Activated T-helper 1 cell treated with anti-CD3 and anti-CD28 coated beads, Interleukin-12 subunit alpha, Interleukin-12 subunit beta, Interleukin-2, Interleukin-4 antibody, amounts not matched to agents 30 ng/mL and 10 ng/mL and 1 ng/mL, durations not matched to agents 14 hours and 24 hours and 36 hours (primary cell): ENCODE measurements at places on chromosomes 3 and 15.

GRCh38 chr15:38810686-38811085, 246.1 kb upstream of the RASGRP1 start:
- no peak for DNase-seq

DNA sequence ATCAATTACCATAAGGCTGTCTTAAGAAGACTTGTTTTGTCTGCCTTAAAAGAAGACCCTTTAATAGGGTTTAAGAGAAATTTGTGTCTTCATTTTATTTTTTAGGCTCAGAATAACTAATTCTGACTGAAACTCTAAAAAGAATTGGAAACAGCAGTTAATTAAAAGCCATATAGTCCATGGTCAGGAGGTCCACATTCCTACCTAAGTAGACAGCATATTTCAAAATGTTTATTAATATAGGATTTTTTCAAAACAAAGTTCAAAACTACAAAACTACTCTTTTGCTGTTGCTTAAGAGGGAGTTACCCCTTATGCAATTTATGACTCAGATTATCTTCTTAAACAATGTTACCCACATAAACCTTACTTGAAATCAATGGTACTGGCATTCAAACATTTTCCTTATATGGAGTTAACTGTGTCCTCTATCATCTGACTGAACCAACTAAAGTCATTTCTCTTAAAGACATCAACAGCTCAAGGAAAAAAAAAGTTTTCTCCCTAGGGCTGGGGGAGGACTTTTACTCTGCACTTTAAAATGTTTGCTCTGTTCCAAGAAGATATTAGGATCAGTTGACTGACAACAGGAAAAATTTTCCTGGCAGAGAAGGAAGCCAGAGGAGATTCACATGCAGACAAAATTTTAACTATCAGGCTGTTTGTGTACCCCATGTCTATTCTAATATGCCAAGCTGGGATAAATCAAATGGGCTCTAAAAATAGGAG, 56.8 kb upstream of the NANOGP8 start:
- no peak for DNase-seq

- no peak for DNase-seq
These were observed 18.7 kb downstream of the PAQR5 start for GRCh38 chr15:69317392-69317841.

GRCh38 chr3:14991818-14992612, 44.6 kb downstream of the NR2C2 start:
- no peak for DNase-seq

GRCh38 chr3:72217570-72217969, 432.6 kb upstream of the PROK2 start:
- DNase-seq, result no peak

- no peak for DNase-seq
These were observed 49.5 kb upstream of the MBNL1 start for GRCh38 chr3:152219216-152219615.
